ENCODE measurements at places on chromosomes 5 and 9.
A peak's percentile ranks its signal among the peaks of the same experiment; 100 is the strongest.

- DNase-seq = no peak
Measured at GRCh38 chr5:6733411-6734242, 20.4 kb downstream of the TENT4A start.

DNA sequence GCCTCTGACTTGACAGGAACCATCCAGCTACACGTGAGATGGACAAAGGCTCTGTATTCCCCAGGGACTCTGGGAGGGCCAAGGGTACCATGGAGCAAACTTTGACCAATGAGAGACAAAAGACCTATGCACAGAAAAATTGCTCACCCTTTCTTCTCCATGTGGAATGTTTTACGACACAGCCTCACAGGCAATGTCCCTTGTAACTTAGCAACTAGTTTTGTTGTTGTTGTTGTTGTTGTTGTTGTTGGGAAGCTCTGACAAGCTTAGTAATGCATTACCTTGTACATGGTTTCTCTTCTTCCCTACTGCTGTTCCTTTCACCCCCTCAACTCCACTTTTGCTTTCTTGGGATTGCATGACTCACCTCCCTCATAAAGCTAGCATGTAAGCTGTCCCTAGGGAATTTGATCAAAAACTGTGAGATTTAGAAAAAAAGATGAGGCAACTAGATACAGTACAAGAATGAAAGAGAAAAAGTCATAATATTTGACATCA, 550.9 kb downstream of the RAB3C start:
- no peak for DNase-seq

- no peak for DNase-seq
Measured at GRCh38 chr9:94818178-94818541, 91.7 kb downstream of the AOPEP start.

DNA sequence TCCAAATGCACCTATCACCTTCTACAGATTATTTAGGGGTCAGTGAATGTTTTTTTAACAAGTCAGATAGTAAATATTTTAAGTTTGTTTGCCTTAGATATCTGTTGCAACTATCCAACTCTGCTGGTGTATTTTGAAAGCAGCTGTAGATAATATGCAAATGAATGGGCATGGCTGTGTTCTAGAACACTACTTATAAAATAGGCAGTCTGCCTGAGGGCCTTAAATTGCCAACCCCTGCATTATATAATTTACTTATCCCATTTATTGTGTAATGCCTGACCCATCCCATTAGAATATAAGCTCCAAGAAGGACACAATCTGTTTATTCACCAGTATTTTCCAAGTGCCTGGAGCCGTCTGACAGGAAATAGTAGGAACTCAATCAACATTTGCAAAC, 149.0 kb downstream of the TTC39B start:
- no peak for DNase-seq

GRCh38 chr5:125152044-125152443, 405.6 kb upstream of the ZNF608 start:
- DNase-seq = no peak

DNA sequence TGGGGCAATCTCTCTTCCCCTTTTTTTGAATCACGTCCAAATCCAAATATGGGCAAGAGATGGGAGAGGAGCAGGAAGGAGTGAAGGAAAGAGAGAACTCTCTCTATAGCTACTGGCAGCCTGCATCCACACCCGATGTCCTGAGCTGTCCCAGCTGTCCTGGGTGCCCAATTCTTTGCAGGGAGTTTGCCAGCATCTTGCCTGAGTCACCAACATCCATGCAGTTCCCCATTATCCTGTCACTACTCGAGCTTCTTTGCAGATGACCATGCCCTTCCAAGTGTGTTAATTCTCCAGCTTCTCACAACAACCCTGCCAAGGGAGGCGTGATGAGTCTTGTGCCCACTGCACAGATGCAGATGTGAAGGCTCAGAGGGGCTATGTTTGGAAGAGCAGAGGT, 127.1 kb downstream of the NSG2 start:
- no peak for DNase-seq

DNA sequence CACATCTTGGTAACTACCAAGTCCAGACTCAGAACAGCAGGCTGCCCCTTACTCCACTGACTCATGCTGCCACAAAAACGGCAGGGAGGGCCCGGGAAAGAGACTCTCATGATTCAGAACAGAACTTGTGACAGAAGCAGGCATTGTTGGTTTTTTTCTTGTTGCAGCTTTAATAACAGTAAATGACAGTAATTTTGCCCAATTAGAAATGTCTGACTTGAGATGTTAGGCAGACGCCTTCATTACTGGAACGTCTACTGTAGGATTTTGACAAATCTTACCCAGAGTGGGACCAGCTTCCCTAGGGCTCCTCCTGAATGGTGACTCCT, 77.9 kb downstream of the SEMA5A start:
- DNase-seq = no peak

DNA sequence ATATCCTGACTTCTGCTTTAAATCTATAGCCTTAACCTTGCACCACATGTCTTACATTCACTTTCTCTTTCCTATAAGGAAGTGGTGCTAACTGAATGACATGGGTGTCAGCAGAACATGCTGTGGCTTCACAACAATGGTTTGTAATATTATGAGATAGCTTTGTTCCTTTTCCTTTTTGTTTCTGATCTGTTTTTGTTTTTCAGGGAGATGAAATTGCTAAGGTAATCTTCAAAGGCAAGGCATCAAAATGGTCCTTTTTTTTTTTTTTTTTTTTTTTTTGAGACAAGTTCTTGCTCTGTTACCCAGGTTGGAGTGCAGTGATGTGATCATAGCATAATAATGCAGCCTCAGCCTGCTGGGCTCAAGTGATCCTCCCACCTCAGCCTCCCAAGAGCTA, 53.6 kb upstream of the RANBP6 start:
- no peak for DNase-seq

- no peak for DNase-seq
Measured at GRCh38 chr5:79794347-79794746, 104.7 kb downstream of the CMYA5 start.

DNA sequence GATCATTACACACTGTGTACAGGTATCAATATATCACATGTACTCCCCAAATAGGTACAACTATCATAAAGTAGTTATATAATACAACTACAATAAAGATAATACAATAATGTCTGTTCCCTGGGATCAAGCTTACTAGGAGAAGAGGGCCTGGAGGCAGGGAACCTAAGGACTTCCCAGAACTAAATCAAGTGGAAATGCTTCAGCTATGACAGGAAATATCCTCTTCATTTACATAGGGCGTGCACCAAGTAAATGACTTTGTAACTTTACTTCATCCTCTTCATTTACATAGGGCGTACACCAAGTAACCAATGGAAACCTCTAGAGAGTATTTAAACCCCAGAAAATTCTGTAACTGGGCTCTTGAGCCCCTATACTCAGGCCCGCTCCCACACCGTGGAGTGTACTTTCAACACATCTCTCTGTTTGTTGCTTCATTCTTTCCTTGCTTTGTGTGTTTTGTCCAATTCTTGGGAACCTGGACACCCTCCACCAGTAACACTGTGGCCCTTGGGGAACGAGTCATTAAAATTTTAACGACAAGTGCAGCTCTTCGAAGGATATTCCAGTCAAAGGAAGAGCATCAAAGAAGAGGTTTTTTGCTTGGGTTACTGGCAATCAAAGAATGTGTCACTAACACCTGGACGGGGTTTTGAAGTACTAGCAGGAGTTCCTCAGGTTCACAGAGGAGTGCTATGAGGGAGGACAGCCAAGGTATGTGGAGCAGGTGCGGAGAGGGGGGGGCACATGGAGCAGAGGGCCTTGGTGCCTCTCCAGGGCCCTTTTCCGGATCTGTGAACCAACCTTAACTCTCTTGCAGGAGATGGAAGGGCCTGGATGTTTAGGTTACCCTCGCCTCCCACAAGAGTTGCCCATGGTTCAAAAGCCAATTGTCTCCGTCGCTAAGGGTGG, 106.6 kb upstream of the DAP start:
- DNase-seq = no peak

- DNase-seq = no peak
Measured at GRCh38 chr9:91085517-91086291, 276.0 kb downstream of the AUH start.

- no peak for DNase-seq
Measured at GRCh38 chr9:37564916-37565315, 11.3 kb downstream of the FBXO10 start.

DNA sequence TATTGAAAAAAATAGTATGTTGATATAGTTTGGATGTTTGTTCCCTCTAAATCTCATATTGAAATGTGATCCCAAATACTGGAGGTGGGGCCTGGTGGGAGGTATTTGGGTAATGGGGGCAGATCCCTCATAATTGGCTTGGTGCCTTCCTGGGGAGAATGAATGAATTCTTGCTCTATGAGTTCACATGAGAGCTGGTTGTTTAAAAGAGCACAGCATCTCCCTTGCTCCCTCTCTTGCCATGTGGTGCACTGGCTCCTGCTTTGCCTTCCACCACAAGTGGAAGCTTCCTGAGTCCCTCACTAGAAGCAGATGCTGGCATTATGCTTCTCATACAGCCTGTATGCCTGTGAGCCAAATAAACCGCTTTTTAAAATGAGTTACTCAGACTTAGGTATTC, 154.8 kb downstream of the ADAMTS6 start:
- DNase-seq = no peak

GRCh38 chr5:162842727-162843126, 594.7 kb upstream of the CCNG1 start:
- no peak for DNase-seq

- DNase-seq = no peak
Measured at GRCh38 chr5:61993295-61993927, 312.6 kb upstream of the KIF2A start.

DNA sequence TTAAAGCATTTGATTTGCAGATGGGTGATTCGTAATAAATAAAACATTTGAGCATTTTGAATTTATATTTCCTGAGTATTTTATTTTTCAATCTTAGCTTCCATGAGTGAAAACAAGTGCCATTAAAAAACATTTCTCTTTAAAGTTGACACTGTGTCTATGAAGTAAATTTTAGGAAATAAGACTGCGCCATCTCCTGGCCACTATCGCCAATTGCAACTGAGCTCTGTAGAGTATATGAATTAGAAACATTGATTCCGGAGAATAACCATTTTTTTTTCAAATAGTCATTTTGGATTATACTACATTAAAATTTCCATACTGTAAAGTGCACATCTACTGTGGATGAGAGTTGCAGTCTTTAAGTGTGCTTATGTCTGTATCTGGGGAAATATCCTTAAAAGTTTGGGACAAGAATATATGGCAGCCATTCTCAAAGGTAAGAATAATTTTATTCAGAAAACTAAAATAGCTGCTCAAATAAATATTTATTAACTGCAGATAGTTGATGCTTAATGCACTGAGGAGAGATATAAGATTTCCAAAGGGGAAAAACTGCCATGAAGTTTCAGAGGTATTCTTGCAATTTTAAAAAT, 5.9 kb downstream of the DMRTA1 start:
- peak; percentile 19 for DNase-seq

All from activated T-cell treated with anti-CD3 and anti-CD28 coated beads for 24 hours (primary cell).